ENCODE measurements at places on chromosomes 2 and 18.

- no peak overlapping the region for H3K27ac ChIP-seq
- no peak overlapping the region for H3K4me3 ChIP-seq
- no peaks in the 10 kb centered on the region for H3K27me3 ChIP-seq
- DNase-seq: peak; percentile 63
- no peaks in the 10 kb centered on the region for H3K4me1 ChIP-seq
Observed at GRCh38 chr18:43563780-43564179, 286.5 kb upstream of the SYT4 start.

DNA sequence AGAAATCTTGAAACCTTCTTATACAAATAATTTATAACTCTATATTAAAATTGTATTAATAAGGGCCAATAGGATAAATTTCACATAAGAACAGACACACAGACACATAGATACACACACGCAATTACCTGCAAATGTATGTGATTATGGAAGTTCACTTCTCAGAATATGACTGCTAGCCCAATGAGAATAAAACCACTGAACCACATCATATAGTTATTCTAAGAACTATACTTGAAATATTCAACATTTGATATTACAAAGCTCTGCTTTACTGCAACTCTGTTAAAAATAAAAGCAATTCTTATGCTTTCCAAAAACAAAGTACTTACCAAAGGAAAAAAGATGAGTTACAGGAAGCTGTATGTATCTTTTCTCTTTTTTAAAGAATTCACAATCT lies 51.1 kb downstream of the PGAP1 start:
- DNase-seq: no peak
- no peaks in the 10 kb centered on the region for H3K27me3 ChIP-seq
- H3K4me1 ChIP-seq: no peaks in the 10 kb centered on the region
- no peak overlapping the region for H3K4me3 ChIP-seq

GRCh38 chr2:176999301-176999700 lies 213.3 kb upstream of the HNRNPA3 start:
- H3K27ac ChIP-seq: no peak overlapping the region
- DNase-seq: no peak

DNA sequence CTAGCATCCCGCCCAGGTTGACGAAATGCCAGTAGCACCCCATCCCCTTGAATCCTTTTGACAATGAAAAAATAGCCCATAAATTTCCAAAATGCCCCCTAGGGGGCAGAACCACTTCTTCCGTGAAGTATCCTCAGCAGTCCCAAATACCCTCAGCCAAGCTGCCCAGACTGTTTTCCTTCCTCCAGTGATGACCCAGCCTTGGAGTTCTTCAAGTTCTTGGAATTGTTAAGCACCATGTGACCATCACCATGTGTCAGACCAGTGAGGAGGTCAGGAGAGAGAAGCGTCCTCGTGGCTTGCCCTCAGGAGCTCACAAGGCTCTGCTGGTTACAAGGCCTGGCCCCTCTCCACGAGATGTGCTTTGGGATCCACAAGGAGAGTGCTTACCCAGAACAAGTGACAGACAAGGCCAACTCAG lies 1.4 kb upstream of the SLC23A3 start:
- peaks cover 3% of the 10 kb centered on the region for H3K4me1 ChIP-seq
- H3K36me3 ChIP-seq: peaks cover 29% of the 10 kb centered on the region
- H3K4me3 ChIP-seq: no peak overlapping the region
- H3K27ac ChIP-seq: no peak overlapping the region
- DNase-seq: peak; percentile 80
- H3K27me3 ChIP-seq: no peaks in the 10 kb centered on the region

DNA sequence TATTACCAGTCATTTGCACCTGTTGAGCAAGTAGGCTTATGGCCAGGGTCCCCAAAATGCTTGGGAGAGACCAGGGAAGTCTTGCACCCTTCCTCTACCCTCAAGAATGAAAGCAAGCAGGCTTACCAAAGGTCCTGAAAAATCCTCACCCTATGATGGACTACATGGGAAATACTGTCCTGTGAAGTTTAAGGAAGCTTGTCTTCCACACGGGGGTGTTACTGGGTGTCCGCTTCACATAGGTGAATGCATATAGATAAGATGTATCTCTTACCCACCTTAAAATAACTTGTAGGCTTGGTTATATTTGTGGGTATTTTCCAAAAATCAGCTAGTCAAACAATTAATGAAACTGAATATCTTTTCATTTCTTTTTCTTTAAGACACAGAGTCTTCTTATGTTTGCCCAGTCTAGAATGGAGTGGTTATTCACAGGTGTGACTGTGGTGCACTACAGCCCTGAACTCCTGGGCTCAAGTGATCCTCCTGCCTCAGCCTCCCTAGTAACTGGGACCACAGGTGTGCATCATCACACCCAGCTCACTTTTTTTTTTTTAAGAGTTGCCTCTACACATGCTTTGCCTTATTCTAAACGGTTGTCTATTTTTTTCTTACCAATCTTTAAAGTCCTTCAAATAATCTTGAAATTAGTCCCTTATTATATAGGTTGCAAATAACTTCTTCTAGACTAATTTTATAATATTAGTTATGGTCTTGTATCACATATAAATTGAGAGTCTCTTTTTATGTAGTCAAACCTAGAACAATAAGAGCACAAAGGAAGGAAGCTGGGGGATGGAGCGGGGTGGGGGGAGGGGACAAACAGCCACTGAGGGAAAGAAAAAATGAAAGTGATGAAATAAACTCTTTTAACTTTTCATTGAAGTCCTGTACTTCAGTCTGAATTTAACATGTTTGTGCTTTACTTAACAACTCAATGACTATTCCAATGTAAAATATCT lies 49.0 kb downstream of the CERKL start:
- H3K27me3 ChIP-seq: no peaks in the 10 kb centered on the region
- no peak overlapping the region for H3K27ac ChIP-seq
- no peaks in the 10 kb centered on the region for H3K36me3 ChIP-seq
- no peak overlapping the region for H3K4me3 ChIP-seq

DNA sequence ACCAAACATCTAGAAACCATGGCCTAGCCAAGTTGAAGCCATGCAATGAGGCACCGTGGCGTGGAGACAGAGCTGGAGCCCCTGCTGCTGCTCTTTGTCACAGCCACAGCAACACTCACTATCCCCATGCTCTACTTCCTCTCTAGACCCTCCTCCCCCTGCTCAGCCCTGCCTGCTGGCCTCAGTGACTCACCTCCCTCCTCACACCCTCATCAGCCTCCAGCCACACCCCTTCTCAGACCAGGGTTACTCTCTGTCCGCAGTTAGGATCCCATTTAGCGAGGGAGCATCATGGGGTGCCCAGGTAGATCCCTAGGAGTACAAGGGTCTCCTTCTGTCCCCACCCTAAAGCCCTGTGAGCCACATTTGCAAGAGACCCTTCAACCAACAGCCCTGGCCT lies 25.4 kb upstream of the SOX11 start:
- H3K4me3 ChIP-seq: no peak overlapping the region
- no peak overlapping the region for H3K27ac ChIP-seq
- DNase-seq: peak; percentile 68
- H3K4me1 ChIP-seq: no peaks in the 10 kb centered on the region
- H3K36me3 ChIP-seq: no peaks in the 10 kb centered on the region
- H3K27me3 ChIP-seq: peaks cover 4% of the 10 kb centered on the region

GRCh38 chr2:102235491-102235890 lies 48.7 kb downstream of the IL1RL2 start:
- no peaks in the 10 kb centered on the region for H3K4me1 ChIP-seq
- no peak overlapping the region for H3K27ac ChIP-seq
- DNase-seq: peak; percentile 74
- no peaks in the 10 kb centered on the region for H3K36me3 ChIP-seq
- no peaks in the 10 kb centered on the region for H3K27me3 ChIP-seq

DNA sequence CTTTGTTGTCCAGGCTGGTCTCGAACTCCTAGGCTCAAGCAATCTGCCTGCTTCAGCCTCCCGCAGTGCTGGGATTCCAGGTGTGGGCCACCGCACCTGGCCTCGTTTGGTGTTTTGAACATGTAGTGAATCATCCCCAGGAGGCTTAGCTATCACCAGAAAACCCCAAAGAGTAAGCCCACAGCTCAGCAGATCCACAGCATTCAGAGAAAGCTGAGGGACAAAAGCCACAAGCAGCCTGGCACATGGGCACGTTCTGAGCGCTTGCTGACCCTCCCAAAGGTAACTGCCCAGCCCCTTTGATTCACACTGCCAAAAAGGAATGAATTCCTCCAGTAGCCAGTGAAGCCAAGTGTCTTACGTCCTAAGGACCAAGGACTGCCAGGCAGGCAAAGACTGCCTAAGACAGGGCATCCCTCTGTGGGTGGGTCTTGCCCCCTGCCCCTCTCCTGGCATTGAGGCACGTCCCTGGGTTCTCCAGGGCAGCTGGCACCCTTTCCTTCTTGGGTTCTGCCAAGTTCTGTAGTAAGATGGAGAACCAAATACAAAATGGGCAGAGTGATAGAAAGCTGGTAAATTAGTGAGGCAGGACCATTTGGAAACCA lies 31.7 kb downstream of the MBP start:
- H3K36me3 ChIP-seq: no peaks in the 10 kb centered on the region
- no peaks in the 10 kb centered on the region for H3K27me3 ChIP-seq
- H3K27ac ChIP-seq: no peak overlapping the region
- no peak overlapping the region for H3K4me3 ChIP-seq
- DNase-seq: no peak

DNA sequence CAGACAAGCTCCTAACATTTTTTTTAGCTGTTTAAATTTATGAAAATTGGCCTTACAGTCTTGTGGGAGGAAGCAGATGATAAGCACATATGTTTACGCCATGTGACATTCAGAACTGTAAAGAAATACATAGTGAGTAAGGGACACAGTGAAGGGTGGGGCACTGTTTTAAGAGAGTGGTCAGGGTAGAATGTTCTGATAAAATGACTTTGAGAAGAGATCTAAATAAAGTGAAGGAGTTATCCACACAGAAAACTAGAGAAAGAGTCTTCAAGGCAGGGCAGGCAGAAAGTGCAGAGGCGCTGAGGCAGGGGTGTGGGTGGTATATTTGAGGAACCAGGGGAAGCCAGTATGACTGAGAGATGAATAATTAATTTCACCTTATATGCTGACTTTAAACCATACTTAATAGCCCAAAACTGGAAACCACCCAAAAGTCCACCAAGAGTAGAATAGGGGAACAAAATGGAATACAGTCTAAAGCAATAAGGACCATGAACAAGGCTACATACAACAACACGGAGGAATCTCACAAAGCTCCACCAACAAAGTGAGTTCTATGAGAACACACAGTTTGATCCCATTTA lies 8.6 kb downstream of the MREG start:
- H3K27ac ChIP-seq: no peak overlapping the region
- no peaks in the 10 kb centered on the region for H3K4me1 ChIP-seq
- no peaks in the 10 kb centered on the region for H3K27me3 ChIP-seq
- no peaks in the 10 kb centered on the region for H3K36me3 ChIP-seq

- no peak overlapping the region for H3K4me3 ChIP-seq
- no peaks in the 10 kb centered on the region for H3K36me3 ChIP-seq
Observed at GRCh38 chr2:166184789-166185188, 57.0 kb upstream of the SCN1A start.

- no peak overlapping the region for H3K27ac ChIP-seq
- no peaks in the 10 kb centered on the region for H3K36me3 ChIP-seq
- peaks cover 16% of the 10 kb centered on the region for H3K4me1 ChIP-seq
- DNase-seq: no peak
Observed at GRCh38 chr2:70508711-70509462, 44.7 kb downstream of the TGFA start.

- peak; percentile 71 for DNase-seq
- H3K4me1 ChIP-seq: peaks cover 3% of the 10 kb centered on the region
- no peak overlapping the region for H3K4me3 ChIP-seq
- no peak overlapping the region for H3K27ac ChIP-seq
Observed at GRCh38 chr2:20016346-20016745, 3.9 kb upstream of the MATN3 start.

GRCh38 chr2:205636549-205637319 lies 45.6 kb upstream of the NRP2 start:
- H3K36me3 ChIP-seq: no peaks in the 10 kb centered on the region
- DNase-seq: no peak
- peak overlapping the region; percentile 19 for H3K4me3 ChIP-seq
- H3K4me1 ChIP-seq: peaks cover 12% of the 10 kb centered on the region
- H3K27ac ChIP-seq: no peak overlapping the region

GRCh38 chr2:99698896-99699295 lies 209.1 kb upstream of the REV1 start:
- H3K27ac ChIP-seq: no peak overlapping the region
- DNase-seq: no peak
- peaks cover 5% of the 10 kb centered on the region for H3K27me3 ChIP-seq
- no peaks in the 10 kb centered on the region for H3K4me1 ChIP-seq
- H3K36me3 ChIP-seq: no peaks in the 10 kb centered on the region

GRCh38 chr2:136932700-136933099 lies 167.4 kb downstream of the THSD7B start:
- no peaks in the 10 kb centered on the region for H3K36me3 ChIP-seq
- peak; percentile 80 for DNase-seq
- H3K4me3 ChIP-seq: no peak overlapping the region

Data from endodermal cell (in vitro differentiated cells).